ENCODE measurements at places on chromosomes 13 and 19. TPM values are rescaled to one million over a fixed set of nuclear protein-coding genes. Genes with fewer than 3 reads are reported as not detected.

The CABP5 gene
- total RNA-seq = not detected

The CIC gene
- 110 TPM for total RNA-seq

The OR10H1 gene
- 0.16 TPM for total RNA-seq

The GJB6 gene
- 1.3 TPM for total RNA-seq

The CERS1 gene
- not detected for total RNA-seq

The MBD3L3 gene
- total RNA-seq = not detected

The ELSPBP1 gene
- not detected for total RNA-seq

The ONECUT3 gene
- not detected for total RNA-seq

The TRIM13 gene
- total RNA-seq = 27.8 TPM

The ZNF490 gene
- 11.8 TPM for total RNA-seq

The CATSPERD gene
- total RNA-seq = not detected

The RFPL4A gene
- total RNA-seq = not detected

The NTN5 gene
- 2.6 TPM for total RNA-seq

The C1QTNF9 gene
- not detected for total RNA-seq

GRCh38 chr19:49579193-49579592, 1.2 kb downstream of the NOSIP start:
- peaks cover 15% of the 10 kb centered on the region for H3K4me1 ChIP-seq
- H3K27ac ChIP-seq = no peak overlapping the region
- no peaks in the 10 kb centered on the region for H3K27me3 ChIP-seq

DNA sequence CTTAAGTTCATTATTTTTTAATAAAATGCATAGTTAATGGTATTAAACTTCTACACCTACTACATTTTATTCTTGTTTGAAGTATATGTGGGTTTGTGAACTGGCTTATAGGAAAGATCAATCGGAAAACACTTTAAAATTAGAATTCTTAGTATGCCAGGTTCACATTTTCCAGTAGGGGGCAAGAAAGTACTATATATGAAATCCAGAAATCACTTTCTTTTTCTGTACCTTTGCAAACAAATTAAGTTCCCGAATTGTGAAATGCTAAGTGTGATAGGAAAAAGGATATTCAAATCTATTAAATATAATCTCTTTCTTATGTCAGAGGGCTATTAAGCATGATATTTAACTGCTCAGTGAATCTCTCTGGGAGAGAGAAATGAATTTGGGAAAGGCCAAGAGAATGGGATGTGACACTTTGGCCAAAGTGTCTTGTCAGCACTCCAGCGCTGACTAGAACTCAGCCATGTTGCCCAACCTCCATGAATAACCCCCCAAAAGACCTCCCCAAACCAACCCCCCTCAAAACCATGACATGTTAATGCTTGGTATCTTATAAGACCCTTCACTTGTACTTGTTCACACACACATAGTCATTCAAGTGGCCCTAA, 122.6 kb upstream of the SLC10A2 start:
- H3K36me3 ChIP-seq = no peaks in the 10 kb centered on the region
- no peak overlapping the region for H3K27ac ChIP-seq
- no peak for DNase-seq

DNA sequence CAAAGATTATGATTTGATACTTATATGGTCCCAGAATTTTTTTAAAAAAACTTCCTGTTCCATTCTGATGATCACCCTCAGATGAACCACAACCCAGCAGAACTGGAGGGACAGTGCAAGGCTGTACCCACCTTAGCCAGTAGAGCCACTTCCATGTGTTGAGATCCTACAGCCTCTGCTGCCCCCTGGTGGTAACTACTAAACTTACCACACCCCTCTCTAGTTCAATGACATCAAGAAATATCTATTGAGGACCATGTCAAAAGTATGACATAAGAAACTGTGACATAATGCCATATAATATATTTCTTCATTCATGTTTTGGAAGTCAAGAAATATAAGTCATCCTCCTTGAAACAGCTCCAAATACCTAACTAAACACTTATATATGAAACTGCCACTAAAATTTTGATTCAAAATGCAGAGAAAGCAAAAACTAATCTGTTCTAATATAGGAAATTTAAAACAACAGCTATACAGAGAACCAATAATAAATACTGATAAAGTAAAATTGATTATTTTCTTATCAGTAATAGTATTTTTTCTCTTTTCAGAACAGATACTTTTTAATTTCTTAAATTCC, 412.6 kb downstream of the KCTD12 start:
- H3K4me1 ChIP-seq = no peaks in the 10 kb centered on the region
- H3K4me3 ChIP-seq = no peak overlapping the region
- peak; percentile 19 for DNase-seq
- no peak overlapping the region for H3K27ac ChIP-seq
- no peaks in the 10 kb centered on the region for H3K27me3 ChIP-seq

- H3K27ac ChIP-seq = no peak overlapping the region
- H3K27me3 ChIP-seq = no peaks in the 10 kb centered on the region
- no peak overlapping the region for H3K4me3 ChIP-seq
- no peaks in the 10 kb centered on the region for H3K4me1 ChIP-seq
Observed at GRCh38 chr13:73281746-73282145, 222.9 kb downstream of the KLF5 start.

GRCh38 chr19:45913874-45914830, at the start of gene NANOS2:
Gene NANOS2, minus strand, starts transcription at chr19:45914778. Its CDS starts 85 bp downstream, at chr19:45914693.
- H3K4me3 ChIP-seq = no peak within 1 kb of the TSS
- DNase-seq = no peak
- H3K27me3 ChIP-seq = peaks cover 62% of the 10 kb centered on the region
- no peaks in the 10 kb centered on the region for H3K4me1 ChIP-seq
- no peak within 1 kb of the TSS for H3K27ac ChIP-seq

- H3K27me3 ChIP-seq = no peaks in the 10 kb centered on the region
- H3K36me3 ChIP-seq = no peaks in the 10 kb centered on the region
- no peak overlapping the region for H3K4me3 ChIP-seq
- H3K27ac ChIP-seq = no peak overlapping the region
- DNase-seq = no peak
- peaks cover 11% of the 10 kb centered on the region for H3K4me1 ChIP-seq
Observed at GRCh38 chr13:40331802-40332201, 334.6 kb downstream of the FOXO1 start.

DNA sequence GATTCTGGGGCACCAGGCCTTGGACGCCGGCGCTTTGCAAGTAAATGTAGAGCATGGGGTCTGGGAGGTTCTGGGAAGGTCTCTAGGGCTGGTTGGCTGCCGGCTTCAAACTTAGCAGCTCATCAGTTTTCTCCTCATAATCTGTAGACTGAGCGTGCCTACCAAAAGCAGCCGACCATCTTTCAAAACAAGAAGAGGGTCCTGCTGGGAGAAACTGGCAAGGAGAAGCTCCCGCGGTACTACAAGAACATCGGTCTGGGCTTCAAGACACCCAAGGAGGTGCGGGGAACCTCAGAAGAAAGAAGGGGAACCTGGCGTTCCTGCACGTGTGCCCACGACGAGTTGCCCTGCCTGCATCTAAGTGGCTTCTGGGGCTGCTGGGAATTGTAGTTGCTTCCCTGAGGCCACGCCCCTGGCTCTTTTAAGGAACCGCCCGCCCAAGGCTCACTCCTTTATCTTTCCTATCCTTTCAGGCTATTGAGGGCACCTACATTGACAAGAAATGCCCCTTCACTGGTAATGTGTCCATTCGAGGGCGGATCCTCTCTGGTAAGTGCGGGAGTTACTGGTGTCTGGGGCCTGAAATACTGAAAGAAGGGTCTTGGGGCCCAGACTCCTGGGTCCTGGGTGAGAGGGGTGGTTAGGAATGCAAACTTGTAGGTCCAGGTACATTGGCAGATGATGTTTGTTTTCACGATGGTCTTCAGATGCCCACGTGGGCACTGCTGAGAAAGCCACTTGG, 984 bp downstream of the RPS11 start:
- no peaks in the 10 kb centered on the region for H3K36me3 ChIP-seq
- peaks cover 67% of the 10 kb centered on the region for H3K4me1 ChIP-seq
- DNase-seq = peak; percentile 74
- H3K27me3 ChIP-seq = no peaks in the 10 kb centered on the region
- peak overlapping the region; percentile 78 for H3K4me3 ChIP-seq

DNA sequence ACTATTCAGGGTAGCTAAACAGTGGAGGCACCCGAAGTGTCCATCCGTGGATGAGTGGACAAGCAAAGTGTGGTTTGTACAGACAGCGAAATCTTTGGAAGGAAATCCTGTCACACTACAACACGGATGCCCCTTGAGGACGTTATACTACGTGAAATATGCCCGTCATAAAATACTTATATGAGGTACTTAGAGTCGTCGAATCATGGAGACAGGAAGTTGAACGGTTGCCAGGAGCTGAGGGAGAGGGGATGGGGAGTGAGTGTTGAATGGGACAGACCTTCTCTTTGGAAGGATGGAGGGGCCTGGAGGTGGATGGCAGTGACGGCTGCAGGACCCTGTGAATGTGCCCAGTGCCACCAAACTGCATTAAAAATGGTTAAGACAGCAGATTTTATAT, 11.6 kb downstream of the ATP4B start:
- DNase-seq = no peak
- H3K27me3 ChIP-seq = no peaks in the 10 kb centered on the region
- H3K4me1 ChIP-seq = no peaks in the 10 kb centered on the region
- H3K36me3 ChIP-seq = no peaks in the 10 kb centered on the region

DNA sequence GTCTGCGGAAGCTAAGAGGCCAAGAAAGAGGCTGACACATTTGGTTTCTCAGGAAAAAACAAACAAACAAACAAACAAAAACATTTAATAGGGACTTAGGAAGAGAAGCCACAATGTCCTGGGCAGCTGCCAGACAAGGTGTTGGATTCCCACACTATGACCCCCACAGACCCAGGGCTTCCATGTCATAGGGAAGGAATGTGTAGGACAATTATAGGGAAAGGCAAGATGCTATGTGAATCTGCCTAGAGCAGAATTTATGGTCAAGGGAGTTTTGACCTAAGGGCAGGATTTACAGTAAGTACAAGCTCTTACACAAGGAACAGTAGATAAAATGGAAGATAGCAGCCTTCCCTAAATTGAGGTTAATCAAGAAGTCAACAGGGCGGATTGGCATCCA, 9.1 kb upstream of the CDADC1 start:
- H3K4me1 ChIP-seq = no peaks in the 10 kb centered on the region
- no peak overlapping the region for H3K4me3 ChIP-seq

DNA sequence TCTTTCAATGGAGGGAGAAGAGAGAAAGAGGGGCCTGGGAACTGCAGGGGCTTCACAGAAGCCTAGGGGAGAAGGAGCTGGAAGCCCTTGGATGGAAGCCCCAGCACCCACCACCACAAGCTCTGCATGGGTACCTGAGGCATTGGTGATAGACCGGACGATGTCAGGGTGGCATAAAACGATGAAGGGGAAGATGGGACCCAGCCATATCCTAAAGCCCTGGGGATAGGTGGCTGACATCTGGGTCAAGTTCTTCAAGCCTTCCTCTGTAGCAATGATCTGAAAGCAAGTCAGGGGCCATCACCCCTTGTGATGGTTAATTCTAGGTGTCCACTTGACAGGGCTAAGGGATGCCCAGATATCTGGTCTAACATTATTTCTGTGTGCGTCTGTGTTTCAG, 11.2 kb upstream of the OR10H5 start:
- no peak for DNase-seq
- H3K4me3 ChIP-seq = no peak overlapping the region
- H3K27ac ChIP-seq = no peak overlapping the region

- no peak overlapping the region for H3K27ac ChIP-seq
- no peak for DNase-seq
- H3K4me1 ChIP-seq = no peaks in the 10 kb centered on the region
- H3K27me3 ChIP-seq = peaks cover 59% of the 10 kb centered on the region
Observed at GRCh38 chr19:33767898-33768413, 28.7 kb upstream of the KCTD15 start.

- no peak overlapping the region for H3K27ac ChIP-seq
- no peaks in the 10 kb centered on the region for H3K27me3 ChIP-seq
- DNase-seq = no peak
- H3K4me1 ChIP-seq = no peaks in the 10 kb centered on the region
- H3K4me3 ChIP-seq = no peak overlapping the region
Observed at GRCh38 chr13:92613921-92614320, 612.7 kb upstream of the GPC6 start.
